NCI-H524 treated with DMSO at 0.1 percent for 48 hours (cell line): ENCODE measurements at places on chromosomes 6 and 20.

GRCh38 chr20:44888226-44889103 lies 3.0 kb downstream of the YWHAB start:
- no peak for DNase-seq

DNA sequence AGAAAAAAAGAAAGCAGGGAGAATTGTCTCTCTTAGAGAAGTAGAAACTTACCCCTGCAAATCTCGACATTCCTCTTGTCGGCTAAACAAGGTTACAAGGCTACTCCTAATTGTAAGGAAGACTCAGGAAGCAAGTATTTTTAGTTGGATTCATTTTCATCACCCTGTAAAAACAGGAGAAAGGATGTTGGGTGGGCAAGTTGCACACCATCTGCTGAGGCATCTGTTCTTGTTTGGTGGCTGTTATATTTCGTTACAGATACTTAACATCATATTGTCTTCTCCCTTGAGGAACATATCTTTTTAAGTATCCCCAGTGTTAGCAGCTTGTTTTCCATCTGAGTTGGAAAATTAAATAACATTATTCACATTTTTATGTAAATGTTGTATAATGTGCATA lies 187.5 kb downstream of the PLCB4 start:
- peak; percentile 85 for DNase-seq

DNA sequence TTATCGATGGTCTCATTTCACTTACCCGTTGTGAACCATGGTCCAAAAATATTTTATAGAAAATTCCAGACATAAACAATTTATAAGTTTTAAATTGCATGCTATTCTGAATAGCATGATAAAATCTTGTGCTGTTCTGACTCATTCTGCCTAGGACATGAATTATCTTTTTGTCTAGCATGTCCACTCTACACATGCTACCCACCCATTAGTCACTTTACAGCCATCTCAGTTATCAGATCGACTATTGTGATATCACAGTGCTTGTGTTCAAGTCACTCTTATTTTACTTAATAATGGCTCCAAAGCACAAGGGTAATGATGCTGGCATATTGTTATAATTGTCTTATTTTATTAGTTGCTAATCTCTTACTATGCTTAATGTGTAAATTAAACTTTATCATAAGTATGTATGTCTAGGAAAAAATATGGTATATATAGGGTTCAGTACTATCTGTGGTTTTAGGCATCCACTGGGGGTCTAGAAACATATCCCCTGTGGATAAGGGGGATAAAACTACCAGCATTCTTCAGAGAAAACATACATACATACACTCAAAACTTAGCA lies 252.0 kb upstream of the HTR1E start:
- DNase-seq, result no peak

DNA sequence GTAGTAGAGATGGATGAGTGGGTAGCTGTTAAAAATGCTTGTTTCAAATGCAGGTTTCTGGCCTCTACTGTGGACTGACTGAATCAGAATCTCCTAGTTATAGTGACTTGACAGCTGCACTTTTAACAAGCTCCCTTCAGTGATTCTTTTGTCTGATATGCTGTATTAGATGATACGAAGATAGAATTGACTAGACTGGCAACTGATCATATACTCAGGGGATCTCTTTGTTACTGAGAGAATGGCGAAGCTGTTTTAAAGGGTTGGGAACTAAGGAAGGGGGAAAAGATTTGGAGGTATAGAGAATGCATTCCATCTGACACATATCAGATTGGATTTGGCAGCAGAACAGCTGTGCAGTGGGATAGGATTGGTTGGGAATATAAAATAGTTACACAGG lies 7.0 kb downstream of the ENPP4 start:
- no peak for DNase-seq

- no peak for DNase-seq
Measured at GRCh38 chr6:144090384-144090783, 5.0 kb downstream of the SF3B5 start.

DNA sequence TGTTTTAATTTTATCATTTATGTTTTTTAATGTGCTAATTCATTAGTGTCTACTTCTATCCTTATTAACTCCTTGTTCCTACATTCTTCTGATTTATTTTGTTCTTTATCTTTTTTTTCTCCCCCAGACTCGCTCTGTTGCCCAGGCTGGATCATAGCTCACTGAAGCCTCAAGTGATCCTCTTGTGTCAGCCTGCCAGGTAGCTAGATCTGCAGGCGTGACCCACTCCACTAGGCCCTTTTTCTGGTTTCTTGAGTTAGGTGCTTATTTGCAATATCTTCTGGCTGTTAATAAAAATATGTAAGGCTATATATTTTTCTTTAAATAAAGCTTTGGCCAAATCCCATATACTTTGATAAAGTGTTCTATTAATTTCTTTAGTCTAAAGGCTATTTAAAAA lies 2.8 kb downstream of the TAF11 start:
- no peak for DNase-seq

GRCh38 chr6:159594750-159595117 lies 98.3 kb downstream of the SOD2 start:
- no peak for DNase-seq

DNA sequence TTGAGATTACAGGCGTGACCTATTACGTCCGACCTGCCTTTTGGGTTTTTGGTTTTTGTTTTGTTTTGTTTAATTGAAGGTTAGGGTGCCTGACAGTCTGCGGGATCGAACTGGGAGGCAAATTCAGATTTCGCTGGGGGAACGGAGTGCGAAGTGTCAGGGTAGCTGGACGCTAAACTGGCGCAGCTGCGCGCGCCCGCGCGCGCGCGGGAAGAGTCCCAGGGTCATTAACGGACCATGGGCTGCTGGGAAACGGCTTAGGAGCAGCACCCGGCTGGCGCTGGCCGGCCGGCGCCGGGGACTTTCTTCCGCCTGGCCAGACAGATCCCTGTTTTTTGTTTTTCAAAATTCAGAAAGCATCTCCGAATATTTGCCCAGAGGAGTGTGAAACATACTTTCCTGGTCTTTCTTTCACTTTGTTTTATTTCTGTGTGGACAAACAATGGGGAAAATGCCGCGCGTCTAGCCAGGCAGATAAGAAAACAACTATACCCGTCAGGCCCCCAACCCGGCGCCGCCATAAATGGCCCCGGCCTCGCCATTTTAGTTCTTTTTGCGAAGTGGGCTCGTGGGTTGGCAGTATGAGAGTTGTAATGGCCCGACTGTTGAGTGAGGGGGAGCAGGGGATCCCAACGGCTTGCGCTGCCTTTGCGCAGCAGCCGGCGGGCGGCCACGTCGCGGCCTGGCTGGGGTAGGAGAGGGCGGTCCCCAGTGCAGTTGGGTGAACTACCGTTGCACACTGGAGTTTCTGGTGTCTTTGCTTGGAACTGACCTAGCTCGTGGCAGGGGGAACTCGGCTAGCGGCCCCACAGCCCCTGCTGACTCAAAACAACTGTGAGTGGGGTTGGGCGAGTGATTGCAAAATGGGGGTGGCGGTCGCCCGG lies 7.1 kb downstream of the HSPA1B start:
- peak; percentile 53 for DNase-seq

- DNase-seq, result no peak
Measured at GRCh38 chr6:170160031-170160627, 130.7 kb downstream of the DLL1 start.
